ENCODE measurements at places on chromosomes 4 and X.
A peak's percentile ranks its signal among the peaks of the same experiment; 100 is the strongest.

DNA sequence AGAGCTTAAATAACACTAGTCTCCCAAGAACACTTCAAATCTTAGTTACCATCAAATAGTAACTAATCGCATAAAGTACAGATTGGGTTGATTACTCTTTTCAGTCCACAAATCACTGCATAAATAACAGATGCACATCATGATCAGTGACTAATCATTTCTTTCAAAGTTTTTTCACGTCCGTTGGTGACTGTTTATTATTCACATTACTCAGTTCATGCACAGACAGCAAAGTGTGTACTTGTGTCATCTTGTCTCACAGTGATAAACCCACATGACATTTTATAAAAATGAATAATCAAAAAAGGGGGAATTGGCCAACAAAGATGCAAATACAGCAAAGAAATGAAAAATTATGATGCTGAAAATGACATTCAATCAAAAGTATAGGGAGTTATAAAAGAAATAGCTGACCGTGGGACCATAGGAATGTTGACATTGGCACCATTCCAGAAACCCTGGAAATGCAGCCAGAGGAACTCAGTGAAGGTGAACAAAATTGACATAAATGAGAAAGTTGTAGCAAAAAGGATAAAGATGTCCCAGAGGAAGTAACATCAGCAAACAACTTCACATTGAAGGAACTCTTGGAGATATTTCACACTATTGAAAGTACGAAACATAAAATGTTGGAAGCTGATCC lies 161.5 kb downstream of the SOX3 start:
- no peak for DNase-seq

GRCh38 chrX:10900585-10901289 lies 210.4 kb upstream of the HCCS start:
- no peak for DNase-seq

- no peak for DNase-seq
Observed at GRCh38 chrX:39895218-39896110, 202.3 kb downstream of the BCOR start.

DNA sequence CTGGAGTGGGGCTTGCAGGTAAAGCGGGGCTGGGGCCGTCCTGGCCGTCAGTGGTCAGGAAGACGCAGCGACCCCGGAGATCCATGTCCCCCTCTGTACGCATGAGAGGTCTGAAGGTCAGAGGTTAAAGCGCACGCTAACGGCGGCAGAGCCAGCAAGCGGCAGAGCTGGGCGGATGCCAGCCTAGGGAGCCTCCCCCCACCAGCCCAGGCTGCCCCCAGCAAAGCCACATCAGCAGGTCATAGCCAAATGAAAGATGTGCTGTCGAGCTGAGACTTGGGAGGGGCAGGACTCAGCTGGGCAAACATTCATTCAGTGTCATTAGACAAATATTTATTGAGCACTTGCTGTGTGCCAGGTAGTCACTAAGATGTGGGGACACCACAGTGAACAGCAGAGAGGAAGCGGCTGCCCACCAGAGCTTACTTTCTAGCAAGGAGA lies 593 bp upstream of the JAKMIP1 start:
- no peak for DNase-seq

DNA sequence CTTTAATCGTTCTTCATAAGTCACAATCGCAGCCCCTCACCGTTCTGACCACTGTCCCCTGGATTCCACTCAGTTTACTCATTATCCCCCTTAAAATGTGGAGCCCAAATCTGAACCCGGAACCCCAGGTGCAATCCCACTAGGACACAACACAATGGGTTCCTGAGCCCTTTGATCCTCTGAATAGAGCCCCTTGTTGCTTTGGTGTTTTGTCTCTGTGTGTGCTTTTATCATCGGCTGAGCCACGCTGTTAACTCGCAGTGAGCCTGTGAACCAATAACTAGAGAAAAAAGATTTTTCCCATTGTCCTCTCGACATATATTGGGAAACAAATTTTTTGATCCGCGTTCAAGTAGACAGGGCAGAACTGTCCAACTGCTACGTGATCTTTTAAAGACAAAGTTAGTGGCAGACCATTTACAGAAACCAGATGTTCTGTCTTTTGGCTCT lies 617 bp upstream of the PDHA1 start:
- no peak for DNase-seq

DNA sequence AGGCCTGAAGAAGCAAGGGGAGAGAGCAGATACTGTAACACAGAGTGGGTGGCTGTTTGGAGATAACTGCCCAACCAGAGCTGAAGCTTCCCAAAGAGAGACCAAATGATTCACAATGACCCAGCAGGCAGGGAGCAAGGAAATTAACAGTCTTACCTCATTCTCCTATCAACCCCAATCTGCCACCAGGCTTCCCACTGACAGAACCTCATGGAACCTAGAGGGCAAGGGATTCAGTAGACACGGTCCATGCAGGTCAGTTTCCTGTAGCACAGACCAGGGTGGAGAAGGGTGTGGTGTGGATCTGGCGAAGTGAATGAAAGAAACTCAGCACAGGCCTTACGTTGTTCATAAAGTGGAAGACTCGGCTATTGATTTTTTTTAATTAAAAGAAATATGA lies 60.7 kb upstream of the ALB start:
- no peak for DNase-seq

- no peak for DNase-seq
Observed at GRCh38 chr4:163279713-163280112, 52.7 kb downstream of the NPY1R start.

- peak; percentile 20 for DNase-seq
Observed at GRCh38 chr4:186726426-186727168, 2.9 kb upstream of the FAT1 start.

GRCh38 chr4:48792348-48793006 lies 12.4 kb upstream of the FRYL start:
- DNase-seq = no peak

DNA sequence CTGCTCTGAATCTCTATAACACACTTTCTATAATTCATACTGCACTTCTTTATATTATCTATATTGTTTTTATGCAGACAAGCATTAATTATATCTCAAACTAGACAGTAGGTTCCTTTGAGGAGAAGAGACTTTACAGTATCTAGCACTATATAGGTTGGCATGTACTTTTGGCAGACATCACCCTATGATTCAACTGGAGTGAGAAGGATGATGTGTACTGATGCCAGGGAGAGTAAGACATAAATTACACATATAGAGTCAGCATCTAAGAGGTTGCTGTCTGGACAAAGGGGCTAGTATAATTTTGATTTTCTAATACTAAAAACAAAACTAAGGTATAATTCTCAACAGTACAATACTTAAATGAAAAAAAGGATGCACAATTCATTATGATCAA lies 5.1 kb upstream of the RBM41 start:
- DNase-seq = no peak

GRCh38 chrX:111083081-111083480 lies 12.9 kb upstream of the PAK3 start:
- DNase-seq = no peak

GRCh38 chrX:101449279-101449678 lies 36.0 kb upstream of the ARMCX4 start:
- no peak for DNase-seq

GRCh38 chrX:46912098-46912602 lies at the start of gene JADE3:
Gene JADE3 (plus strand): TSS chrX:46912421. CDS start chrX:46984895, 72,474 bp downstream.
- DNase-seq = peak; percentile 3

DNA sequence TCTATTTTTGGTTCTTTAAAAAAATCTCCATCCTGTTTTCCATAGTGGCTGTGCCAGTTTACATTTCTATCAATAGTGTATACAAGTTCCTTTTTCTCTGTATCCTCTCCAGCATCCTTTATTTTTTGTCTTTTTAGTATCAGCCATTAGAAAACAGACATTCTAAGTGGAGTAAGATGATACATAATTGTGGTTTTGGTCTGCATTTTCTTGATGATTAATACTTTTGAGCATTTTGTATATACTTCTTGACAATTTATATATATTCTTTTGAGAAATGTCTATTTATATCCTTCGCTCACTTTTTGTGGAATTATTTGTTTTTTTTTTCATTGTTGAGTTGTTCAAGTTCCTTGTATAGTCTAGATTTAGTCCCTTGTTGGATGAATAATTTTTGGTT lies 382.2 kb upstream of the SPOCK3 start:
- DNase-seq = no peak

- DNase-seq = no peak
Observed at GRCh38 chrX:102968216-102968615, 31.1 kb downstream of the RAB40AL start.

DNA sequence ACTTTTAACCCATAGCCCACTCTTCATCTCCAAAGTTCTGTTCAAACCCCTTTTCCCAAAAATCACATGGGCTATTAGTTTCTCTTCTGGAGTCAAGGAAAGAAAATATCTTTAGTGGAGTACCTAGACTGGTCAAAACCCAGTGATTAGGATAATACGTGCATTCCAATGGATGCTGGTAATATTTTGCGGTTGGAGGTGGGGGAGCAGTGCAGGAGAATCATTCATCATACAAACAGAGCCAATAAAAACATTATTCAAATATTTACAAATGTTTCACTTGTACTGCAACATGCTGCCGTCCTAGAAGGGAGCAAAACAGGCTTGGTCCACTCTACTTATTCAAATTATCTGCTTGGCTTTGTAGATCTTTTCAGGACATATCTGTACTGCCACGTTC lies 57.2 kb upstream of the RAB9B start:
- DNase-seq = no peak

Data from anterior cingulate cortex (tissue), 58 donors.